ENCODE measurements at places on chromosomes 13 and 19.

GRCh38 chr13:44272692-44273091 is 100.9 kb upstream of the SERP2 start:
- DNase-seq = no peak

- DNase-seq = no peak
These were observed 10.0 kb downstream of the LAIR1 start for GRCh38 chr19:54354761-54355160.

DNA sequence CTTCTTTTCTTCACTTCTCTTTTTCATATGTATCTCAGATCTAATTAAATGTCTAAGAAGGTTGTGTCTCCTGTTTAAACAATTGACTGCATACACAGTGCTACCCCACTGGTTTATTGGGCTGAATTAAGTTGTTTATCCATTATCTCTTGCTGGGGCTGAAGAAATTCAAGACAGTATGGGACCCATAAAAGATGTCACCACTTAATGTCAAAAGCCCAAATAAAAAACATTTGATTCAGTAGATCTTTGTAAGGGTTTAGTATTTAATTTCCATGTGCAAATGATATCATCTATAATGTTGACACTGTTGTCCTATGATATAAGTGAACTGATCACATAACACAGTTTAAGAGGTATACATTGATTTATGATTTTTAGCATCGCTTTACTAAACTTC is 1431.9 kb upstream of the PCDH20 start:
- DNase-seq = no peak

DNA sequence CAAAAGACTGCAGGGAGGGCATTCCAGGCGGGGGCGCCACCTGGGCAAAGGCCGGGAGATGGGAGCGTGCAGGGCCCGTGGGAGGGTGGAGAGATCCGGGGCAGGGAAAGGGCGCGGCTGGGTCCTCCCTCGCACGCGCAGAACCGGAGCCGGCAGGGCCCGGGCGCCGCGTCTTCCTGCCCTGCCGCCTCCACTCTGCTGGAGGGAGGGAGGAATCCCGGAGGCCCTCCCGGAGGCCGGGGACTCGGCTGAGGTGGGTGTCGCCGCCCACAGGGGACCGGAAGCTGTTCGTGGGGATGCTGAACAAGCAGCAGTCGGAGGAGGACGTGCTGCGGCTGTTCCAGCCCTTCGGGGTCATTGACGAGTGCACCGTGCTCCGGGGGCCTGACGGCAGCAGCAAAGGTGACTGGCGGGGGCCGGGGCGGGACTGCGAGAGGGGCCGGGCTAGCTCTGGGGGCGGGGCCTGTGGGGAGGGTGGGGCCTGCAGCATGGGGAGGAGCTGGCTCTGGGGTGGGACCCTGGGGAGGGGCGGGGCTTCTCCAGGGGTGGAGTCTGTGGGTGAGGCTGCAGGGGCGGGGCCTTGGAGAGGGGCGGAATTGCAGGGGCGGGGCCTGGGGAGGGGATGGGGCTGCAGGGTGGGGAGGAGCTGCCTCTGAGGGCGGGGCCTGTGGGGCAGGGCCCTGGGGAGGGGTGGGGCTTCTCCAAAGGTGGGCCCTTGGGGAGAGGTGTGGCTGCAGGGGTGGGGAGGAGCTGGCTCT is 51.3 kb downstream of the CELF5 start:
- peak; percentile 78 for DNase-seq

DNA sequence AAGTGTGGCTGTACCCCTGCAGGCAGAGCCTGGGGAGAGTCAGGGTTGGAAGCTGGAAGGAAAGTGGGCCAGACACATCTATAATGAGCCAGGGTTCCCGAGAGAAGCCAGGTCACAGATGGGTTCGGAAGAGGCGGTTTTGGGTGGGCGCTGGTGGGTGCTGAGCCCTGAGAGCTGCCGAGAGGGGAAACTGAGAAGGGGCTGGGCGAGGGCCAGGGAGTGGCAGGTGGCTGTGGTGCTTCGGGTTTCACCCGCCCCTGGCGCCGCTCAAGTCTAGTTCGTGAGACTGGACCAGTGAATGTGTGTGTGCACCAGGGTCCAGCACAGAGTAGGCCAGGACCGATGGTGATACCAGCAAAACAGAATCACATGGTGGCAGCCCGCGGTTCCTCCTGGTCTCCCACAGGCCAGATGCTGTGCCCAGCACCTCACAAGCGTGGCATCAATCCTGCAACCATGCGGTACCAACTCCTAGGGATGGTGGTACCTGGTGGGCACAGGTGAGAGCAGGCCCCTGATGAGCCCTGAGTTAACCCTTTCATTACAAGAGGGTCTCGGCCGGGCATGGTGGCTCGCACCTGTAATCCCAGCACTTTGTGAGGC is 1.8 kb upstream of the LRRC4B start:
- DNase-seq = no peak

All from NCI-H524 (cell line).